Stimulated activated CD8-positive, alpha-beta memory T cell treated with anti-CD3 and anti-CD28 coated beads, Interleukin-2, amount 100 ng/mL, for 1 hour (primary cell): ENCODE measurements at places on chromosomes 4 and X.

DNA sequence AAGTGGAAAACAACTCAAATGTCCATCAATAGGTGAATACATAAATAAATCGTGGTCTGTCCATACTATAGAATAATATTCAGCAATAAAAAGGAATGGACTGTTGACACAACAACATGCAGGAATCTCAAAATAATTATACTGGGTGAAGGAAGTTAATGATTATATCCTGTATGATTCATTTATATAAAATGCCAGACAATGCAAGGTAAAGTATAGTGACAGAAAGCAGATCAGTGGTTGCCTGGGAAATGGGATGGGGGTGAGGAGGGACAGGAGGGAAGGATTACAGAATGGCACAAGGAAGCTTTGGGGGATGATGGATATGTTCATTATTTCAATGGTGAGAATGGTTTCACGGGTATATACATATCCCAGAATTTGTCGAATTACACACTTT, 12.3 kb downstream of the PYURF start:
- DNase-seq = no peak

DNA sequence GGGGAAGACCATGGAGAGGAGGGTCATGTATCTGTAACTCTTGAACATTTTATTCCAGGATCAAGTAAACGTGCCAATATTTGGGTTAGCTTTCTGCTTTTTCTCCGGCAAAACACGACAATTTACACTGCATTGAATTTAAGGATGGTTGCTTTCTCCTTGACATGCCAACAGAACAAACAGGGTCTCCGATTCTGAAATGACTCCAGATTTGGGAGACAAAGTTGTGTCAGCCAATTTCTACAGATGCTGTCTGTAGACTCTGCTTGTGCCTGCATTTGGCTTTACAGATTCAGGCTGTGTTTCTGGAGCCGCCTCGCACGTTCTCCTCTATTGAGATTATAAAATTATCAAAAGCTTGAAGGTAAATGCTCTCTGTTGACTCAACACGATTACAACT, 207.0 kb downstream of the ASMT start:
- no peak for DNase-seq

DNA sequence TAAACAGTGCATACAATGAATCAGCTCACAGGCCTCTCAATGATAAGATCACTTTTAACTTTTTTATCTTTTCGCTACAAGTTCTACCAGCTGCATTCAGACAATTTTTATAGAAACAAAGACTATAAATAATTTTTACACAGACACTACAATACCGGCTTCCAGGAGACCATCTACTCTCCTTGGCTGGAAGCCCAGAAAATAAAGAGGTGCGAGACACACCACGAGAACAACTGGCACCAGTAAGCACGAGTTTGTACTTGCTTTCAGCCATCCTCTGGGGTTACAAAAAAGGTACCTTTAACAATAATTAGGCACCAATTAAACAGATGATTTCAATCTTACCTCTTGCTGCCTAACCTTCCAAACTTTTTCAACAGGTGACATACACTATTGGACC, 11.2 kb upstream of the PRDX4 start:
- DNase-seq = no peak

DNA sequence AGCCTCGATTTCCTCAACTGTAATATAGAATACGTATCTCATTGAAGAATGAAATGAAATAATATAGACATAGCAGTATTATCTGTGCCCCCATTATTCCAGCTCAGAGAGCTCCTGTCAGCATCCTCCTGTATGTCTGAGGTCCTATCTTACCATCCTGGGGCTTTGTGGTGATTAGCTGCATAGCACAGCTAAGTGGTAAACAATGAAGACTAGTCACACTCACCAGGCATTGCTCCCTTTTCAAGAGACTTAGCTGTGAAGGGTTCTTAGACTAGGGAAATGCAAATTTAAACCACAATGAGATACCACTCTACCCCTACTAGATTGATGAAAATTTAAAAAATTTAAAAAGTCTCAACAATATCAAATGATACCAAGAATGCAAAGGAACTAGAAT, 172.9 kb downstream of the SLC39A8 start:
- DNase-seq = no peak
